ENCODE measurements at places on chromosomes 7 and 10.

DNA sequence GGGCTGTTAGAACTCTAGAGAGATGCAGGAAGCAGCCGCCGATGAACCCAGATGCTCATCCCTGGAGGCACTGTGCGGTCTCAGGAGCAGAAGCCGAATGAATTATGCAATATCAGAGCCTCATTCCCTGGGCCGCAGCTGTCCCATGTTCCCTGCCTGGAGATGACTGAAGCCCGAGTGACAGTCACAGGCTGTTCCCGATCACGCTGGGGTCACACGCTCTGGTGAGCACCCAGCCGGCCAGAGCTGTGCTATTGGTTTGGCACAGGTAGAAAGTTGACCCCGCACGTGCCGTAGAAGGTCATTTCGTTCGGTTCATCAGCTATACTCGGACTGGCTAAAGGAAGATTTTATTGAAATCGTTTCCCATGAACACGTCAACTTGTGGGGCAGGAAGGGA is 140.5 kb upstream of the SH2B2 start:
- DNase-seq, result no peak

GRCh38 chr7:44277851-44278250 is 47.5 kb downstream of the CAMK2B start:
- DNase-seq, result no peak

DNA sequence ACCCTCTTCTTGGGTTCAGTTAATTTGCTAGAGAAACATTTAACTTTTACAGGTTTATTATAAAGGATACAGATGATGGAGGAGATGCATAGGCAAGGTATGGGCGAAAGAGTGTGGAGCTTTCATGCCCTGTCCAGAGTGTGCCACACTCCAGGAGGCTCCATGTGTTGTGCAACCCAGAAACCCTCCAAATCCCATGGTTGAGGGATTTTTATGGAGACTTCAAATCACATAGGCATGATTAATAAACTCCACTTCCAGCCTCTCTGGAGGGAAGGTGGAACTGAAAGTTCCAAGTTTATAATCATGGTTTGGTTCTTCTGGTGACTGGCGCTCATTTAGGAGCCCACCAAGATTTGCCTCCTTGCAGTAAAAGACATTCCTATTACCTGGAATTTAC is 159.9 kb downstream of the PHTF2 start:
- no peak for DNase-seq

- DNase-seq, result no peak
Observed at GRCh38 chr7:32034052-32034451, 36.2 kb downstream of the PDE1C start.

GRCh38 chr10:3432081-3432825 is 259.7 kb upstream of the PITRM1 start:
- no peak for DNase-seq

- DNase-seq, result peak; percentile 31
Observed at GRCh38 chr10:118754229-118754555, 578 bp downstream of the CACUL1 start.

DNA sequence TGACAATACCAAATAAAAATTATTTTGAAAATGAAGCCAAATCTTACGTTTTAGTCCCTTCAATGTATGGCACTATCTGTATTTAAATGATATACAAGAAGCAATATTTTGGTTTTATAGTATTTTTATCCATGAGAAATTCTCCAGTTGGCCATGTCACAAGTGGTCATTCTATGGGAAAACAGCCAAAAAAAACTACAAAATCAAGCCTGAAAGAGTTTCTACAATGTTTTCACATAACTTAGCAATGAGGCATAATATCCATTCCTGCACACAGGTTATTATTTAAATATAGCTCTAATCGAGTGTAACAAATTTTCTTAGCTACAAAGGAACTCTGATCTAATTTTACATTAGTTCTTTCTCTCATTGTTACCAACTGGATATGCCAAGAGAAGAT is 5.4 kb downstream of the RAB11FIP2 start:
- no peak for DNase-seq

GRCh38 chr10:129756912-129757901 is 206.9 kb downstream of the EBF3 start:
- no peak for DNase-seq

GRCh38 chr10:57986422-57986821 is 281.3 kb downstream of the IPMK start:
- DNase-seq, result no peak

DNA sequence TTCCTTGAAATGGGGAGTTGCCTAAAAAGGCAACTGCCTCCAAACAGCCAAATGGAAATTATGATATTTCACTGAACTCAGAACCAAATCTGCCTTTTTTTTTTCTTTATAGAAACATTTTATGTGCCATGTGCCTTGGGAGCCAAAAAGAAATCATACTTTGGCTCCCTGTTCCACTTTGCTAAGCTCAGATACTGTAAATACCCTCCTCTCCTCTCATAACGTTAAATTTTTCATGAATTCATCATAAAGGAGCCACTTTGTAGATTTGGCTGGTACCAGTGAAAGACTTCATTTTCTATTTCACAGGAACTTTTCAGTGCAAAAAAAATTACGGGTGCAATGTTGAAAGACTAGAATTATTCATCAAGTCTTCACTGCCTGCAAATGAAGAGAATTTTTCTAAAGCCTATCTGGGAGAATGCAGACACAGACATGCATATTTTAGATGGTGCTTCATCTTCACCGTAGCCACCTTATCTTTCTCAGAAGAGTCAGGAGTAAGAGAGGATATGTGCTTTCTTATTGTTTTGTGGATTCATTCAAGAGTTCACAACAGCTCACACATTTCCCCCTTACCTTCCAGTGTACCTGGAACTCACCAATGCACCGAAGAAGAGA is 742.3 kb upstream of the GALNT17 start:
- DNase-seq, result no peak

- DNase-seq, result no peak
Observed at GRCh38 chr7:103694304-103694703, 248.3 kb upstream of the SLC26A5 start.

- DNase-seq, result no peak
Observed at GRCh38 chr10:69583106-69583505, 9.9 kb upstream of the NEUROG3 start.

DNA sequence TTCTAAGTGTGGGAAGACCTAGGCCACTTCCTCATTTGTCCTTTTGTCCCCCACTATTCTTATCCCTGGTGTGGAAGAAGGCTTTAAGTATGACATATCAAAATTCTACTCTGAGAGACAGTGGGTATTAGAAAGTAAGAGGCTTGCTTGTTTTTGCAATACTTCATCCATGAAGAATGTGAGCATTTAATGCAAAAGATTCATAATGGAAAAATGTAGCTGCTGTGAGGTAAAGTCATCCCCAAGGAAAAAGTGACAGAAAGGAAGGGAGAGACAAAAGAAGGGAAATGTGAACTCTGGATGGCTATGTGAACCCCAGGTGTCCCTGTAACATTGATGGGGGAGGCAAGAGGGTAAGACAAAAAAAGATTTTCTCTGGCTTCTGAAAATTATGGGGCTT is 607.5 kb downstream of the SORCS1 start:
- DNase-seq, result no peak

DNA sequence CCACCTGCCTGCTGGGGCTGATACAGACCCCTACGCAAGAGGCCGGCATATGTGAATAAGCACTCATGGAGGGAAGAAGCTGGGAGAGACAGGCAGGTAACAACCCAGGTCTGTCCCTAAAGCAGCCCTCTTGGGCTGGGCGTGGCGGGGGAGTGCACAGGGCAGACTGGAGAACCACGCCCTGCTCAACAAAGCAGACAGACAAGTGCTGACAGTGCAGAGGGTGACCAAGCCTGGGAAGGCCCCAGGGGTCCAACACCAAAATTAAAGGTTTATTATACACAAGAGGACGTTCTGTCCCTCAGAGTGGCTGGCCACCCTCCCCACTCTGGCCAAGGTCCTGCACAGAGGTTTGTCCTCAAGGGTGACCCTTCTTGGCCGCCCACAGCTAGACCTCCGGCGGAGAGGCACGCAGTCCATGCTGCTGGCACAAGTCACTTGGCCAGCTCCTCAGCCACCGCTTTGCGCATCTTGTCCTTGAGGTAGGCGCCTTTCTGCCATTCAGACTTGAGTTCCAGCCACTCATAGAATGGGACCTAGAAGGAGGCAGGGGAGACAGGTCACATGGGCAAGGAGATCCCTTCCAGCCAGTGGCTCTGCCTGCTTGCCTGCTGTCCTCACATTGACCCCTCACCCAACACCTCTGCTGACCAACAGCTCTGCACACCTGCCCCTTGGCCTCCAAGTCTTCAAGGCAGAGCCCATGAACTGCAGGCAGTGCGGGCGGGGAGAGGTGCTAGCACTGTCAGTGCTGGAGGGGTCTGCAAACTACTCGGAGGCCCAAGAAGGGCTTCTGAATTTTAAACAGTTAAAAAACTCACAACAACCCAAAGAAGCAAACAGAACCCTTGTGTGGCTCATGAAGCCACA is 11.4 kb upstream of the NACAD start:
- no peak for DNase-seq

- DNase-seq, result no peak
Observed at GRCh38 chr10:111078505-111079185, 1.8 kb downstream of the ADRA2A start.

DNA sequence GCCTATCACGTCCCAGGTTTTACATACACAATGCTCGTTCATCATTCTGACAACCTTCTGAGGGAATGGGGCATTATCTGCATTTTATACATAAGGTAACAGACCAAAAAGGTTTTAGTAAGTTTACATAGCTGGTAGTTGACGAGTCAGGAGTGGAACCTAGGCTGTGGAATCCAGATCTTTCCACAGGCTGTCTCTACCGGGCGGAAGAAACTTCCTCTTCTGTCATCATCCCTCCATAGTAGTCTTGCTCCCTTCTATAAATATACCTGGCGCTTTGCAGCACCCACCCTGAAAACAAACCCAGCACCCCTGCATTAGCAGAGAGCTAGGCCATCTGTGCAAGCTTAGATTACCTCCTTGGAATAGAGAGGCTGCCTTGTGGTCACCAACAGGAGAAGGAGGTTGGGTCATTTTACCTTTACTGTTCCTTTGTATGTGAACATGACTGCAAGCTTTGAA is 1.3 kb downstream of the TSPAN13 start:
- DNase-seq, result peak; percentile 29

DNA sequence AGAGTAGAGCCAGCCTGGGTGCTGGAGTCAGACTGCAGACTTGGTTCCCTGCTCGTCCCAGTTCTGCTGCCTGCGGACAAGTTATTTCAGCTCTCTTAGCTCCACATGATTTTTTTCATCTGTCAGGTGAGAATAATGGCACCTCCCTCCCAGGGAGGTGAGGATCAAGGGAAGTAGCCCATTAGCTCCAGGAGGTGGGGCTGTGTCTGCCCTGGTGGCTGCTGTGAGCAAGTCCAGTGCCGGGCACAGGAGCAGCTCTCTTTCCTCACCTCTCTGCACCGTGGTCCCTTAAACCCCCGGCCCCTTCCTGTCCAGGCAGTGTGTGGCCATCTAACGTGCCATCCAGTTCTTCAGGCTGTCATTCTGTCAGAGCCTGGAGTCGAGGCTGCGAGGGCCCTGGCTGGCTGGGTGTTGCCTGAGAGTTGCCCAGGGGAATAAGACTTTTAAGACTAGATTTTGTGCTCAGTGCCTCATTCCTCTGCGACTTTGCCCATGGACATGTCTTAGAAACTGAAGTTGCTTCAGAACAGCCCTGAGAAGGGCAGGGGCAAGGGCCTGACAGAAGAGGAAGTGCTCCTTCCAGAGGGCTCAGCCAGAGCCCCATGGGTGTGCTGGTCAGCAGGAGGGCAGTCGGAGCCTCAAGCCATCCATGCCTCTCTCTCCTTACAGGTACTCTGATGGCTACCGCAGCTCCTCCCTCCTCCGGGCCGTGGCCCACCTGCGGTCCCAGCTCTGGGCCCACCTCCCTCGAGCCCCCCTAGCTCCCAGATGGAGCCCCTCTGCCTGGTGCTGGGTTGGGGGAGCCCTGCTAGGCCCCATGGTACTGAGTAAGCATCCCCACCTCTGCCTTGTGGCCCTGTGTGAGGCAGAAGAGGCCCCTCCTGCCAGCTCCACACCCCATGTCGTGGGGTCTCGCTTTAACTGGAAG is 5.0 kb downstream of the ABCB8 start:
- no peak for DNase-seq

DNA sequence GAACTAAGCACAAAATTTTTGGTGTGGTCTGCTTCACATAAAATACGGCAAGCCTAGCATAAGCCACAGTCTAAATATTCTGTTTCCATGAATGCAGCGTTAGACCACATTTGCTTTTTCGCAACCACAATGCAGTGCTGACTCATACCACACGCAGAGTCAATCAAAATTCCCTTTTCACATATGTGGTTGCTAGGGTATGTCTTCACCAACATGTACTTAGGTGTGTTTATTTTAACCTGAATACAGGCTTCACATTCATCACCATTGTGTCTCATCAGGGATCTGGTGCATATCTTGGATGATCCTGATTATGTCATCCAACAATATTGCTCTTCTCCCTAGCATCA is 90.8 kb downstream of the CHN2 start:
- DNase-seq, result peak; percentile 61

DNA sequence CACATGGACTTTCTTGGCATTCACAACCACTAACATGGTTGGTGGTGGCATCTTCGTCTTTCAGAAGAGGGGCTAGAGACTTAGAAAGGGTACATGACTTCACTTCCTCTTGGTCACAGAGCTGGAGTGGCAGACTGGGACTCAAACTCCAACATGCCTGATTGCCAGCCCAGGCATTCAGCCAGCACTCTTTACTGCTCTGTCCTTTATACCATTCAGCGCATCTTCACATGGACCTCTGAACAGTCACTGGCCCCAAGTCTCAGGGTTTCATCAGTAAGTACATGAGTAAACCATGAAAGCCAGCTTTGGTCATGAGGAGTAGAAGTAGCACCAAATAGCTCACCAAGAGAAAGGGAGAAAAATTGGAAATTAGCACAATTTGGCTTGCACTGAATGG is 148.4 kb upstream of the KLF14 start:
- DNase-seq, result no peak

DNA sequence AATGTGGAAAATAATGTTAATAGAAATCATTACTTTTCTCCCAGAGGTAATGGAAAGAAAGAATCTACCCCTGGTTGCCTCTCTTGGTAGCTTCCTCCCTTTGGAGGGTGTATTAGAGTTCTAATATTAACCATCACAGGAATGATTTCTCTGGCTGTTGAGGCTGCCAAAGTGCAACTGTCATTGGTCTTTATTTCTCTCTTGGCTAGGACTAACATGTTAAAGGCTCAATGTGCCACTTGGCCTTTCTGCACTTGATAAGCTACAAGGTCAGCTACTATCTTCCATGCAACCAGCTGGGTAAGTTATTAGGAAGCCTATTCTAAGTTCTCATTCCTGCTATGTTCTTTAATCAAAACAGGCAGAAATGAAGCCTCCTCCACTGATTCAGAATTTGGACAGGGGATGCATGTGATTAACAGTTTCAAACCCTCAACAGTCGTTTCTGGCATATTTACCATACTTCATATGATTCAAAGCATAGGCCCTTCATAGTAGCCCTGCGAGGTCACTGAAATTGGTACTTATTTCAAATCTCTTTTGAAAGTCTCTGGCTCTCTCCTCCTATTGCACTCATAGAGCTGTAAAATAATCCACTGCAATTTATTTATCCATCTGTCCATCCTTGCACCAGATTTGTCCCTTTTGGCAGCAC is 645.0 kb downstream of the SORCS1 start:
- DNase-seq, result no peak

Measured in NCI-H2081 (cell line).